Jurkat, Clone E6-1 (cell line): ENCODE measurements at places on chromosomes 5 and 9.
A peak's percentile ranks its signal among the peaks of the same experiment; 100 is the strongest.

- DNase-seq = no peak
Observed at GRCh38 chr5:57499262-57500050, 16.8 kb upstream of the ACTBL2 start.

GRCh38 chr9:93436218-93436617 is 15.3 kb upstream of the FAM120A start:
- no peak for DNase-seq

GRCh38 chr5:43192558-43193180 is 644 bp downstream of the NIM1K start:
- DNase-seq = no peak

GRCh38 chr9:131808291-131808690 is 68.4 kb upstream of the RAPGEF1 start:
- no peak for DNase-seq

DNA sequence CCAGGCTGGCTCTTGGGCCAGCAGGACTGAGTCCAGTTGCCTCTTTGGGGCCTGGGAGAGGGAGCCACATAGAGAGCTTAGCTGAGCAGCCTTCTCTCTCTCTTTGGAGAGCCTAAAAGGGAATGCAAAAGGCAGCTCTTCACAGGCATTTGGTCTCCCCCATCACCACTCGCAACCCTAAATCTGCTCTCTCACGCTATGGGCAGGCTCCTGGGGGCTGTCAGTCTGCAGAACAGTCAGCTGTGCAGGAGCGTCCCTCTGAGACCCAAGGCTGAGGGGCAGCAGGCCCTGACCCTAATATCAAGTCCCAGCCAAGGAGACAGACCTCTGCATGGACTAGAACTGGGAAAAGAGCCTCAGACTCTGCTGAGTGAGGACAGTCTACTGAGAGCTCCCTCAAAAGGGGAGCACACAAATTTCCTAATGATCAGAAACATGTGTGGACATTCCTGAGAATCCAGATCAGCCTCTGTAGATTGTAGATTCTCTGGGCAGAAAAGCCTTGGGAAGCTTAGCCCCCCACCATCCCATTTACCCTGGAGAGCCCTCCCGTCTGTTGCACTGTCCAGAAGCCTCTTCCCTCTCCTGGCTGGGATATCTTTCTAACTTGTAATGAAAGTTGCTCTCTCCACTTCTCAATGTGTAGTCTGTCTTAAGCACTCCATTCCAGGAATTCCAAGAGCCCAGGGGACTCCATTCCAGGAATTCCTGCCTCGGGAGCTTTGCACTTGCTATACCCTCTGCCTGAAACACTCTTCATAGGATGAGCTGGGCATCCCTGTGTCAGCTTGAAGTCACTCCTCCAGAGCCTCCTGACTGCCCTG is 79.4 kb downstream of the FAM114A2 start:
- no peak for DNase-seq

DNA sequence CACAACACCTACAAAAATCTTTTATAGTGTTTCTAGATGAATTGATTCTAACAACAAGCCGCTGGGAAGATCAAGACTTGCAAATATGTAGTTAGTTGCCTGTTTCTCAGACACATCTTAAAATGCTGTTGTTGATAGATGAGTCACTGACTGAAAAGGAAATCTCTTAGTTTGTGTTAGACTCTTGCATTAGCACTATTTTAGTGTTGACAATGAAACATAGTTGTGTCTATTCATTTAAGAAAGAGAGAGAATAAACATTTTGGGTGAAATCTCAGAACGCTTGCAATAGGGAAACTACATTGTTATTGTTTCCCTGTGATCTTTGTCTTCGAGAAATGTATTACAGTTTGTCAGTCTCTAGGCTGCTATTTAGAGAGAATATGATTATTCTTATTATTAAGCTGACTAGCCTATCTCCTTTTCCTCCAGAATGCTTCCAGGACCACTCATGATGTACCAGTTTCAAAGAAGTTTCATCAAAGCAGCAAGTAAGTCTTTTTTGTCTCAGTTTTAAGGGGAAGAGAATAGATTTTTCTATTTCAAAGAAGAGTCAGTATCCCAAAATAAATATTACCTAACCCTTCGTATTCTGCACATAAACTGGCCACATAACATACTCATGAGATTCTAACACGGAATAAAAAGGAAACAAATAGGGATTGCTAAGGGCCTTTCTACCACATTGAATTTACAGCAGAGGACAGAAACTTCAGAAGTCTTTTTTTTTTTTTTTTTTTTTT is 285.6 kb downstream of the ARHGAP26 start:
- DNase-seq = no peak

GRCh38 chr9:87763286-87763685 is 37.4 kb downstream of the CTSL start:
- DNase-seq = no peak

DNA sequence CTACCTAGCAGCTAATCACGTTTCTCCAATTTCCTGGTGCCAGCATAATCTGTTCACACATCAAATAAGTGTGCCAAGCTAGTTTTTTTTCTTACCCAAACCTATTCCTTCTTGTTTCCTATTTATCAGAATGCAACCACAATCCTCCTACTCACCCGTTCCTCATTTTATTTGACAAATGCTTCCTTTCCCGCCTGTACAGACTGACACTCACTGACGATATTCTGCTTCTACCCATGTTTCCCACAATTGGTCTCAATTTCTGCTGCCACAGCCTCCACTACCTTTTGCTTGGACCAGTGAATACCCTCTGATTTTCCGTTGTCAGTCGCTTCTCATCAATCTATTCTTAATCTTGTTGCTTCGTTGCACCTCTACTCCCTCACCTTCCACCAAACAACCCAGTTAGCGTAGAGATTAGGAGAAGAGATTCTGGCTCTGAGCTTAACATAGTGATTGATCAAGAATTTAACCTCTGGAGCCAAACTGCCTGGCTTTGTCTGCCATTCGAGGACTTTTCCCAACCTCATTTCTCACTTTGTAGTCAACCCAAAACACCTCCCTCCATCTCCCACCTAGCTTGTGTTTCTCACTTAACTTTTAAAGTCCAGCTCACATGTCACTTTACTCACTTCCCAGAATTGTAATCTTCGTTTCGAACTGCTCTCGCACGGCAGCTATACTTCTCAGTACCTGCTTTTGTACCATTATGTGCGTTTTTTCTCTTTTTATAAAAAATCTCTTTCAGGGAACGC is 729 bp upstream of the TMEM38B start:
- no peak for DNase-seq

DNA sequence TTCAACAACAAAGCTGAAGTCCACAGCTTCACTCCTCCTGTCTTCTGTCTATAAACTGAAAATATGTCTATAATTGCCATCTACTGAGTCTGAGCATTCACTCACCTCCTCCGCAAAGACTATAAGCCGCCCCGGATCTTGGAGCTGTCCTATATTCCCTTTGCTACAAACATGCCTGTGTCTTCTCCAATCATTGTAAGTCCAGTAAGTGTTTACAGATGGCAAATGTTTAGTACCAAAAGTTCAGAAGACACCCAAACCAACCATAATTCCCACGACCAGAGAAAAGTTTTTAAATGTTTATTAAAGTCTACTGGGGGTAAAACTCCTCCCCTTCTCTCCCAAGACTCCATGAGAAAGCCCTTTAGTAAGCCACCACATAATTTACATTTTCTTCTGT is 80.9 kb downstream of the EBF1 start:
- DNase-seq = no peak

DNA sequence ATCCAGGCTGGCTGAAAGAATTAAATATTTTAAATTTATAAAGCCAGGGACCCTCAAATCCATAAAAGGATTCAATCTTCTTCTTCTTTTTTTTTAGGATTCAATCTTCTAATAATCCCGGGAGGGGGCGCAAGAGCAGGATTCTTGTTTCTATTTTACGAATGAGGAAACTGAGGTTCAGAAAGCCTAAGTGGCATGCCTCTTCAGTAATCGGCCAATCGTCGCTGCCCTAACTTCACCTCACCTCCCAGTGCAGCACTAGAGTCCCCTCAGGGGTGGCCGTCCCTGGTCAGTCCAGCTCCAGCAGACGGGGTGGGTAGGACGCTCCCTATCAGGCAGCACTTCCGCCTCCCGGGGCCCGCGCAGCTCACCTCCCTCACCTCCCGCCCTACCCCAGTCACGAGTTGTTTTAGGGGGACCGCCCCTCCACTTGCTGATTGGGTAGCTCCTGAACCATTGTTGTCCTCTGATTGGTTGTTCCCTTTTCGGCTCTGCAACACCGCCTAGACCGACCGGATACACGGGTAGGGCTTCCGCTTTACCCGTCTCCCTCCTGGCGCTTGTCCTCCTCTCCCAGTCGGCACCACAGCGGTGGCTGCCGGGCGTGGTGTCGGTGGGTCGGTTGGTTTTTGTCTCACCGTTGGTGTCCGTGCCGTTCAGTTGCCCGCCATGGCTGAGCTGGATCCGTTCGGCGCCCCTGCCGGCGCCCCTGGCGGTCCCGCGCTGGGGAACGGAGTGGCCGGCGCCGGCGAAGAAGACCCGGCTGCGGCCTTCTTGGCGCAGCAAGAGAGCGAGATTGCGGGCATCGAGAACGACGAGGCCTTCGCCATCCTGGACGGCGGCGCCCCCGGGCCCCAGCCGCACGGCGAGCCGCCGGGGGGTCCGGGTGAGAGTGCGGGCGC is at the start of gene CLTA:
Gene CLTA, plus strand, starts transcription at position 534 of the 902 bp plus-strand sequence. Its CDS starts 136 bp downstream, at position 670.
- DNase-seq = peak; percentile 99

- no peak for DNase-seq
Observed at GRCh38 chr5:32151198-32151597, 22.9 kb downstream of the GOLPH3 start.

- no peak for DNase-seq
Observed at GRCh38 chr9:5112646-5113045, 72.8 kb downstream of the INSL6 start.

- DNase-seq = no peak
Observed at GRCh38 chr5:106454050-106454449, 1216.7 kb downstream of the EFNA5 start.

DNA sequence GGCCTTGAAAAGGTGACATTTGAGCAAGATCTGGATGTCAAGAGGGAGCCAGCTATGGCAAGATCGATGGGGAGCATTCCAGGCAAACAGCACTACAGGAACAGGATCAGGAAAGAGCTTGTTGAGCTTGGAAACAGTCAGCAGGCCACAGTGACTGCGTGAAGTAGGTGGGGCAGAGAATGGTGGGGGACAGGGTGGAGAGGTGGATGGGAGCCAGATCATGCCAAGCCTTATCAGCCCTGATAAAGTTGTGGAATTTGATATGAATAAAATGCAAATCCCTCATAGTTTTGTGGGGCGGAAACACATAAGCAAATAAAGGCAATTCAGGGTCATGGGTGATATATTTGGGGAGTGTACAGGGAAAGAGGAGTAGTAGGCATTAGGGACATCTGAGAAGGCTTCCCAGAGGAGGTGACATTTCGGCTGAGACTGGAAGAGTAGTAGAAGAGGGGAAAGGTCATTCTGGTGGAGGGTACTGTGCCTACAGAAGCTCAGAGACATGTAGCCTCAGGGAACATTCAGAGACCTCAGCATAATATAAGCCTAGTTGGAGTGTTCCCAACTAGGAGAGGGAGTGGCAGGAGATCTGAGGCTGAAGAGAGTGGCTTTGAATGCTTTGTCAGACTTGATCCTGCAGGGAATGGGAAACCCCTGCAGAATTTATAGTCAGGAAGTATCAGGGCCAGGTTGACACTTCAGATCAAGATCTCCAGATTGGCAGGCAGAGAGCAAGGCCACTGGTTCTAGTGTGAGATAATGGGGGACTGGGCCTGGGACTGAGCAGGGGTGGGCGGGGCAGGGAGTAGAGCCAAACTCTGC is 9.7 kb upstream of the CYSTM1 start:
- no peak for DNase-seq

DNA sequence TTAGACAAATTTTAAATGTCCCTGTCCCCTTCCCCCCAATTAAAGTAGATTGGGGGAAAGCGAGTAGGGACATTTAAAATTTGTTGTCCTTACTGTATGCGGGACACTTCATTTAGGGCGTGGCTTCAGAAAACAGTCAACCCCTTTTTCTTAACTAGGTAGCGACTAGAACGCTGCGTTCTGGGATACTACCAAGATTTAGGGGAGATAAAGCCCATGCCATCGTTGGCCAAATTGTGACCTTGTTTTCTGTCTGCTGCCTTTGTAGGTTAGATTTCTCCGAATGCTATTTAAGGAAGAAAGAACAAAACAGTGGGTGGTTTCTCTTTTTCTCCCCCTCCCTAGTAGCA is 1.2 kb downstream of the CKS2 start:
- DNase-seq = no peak

DNA sequence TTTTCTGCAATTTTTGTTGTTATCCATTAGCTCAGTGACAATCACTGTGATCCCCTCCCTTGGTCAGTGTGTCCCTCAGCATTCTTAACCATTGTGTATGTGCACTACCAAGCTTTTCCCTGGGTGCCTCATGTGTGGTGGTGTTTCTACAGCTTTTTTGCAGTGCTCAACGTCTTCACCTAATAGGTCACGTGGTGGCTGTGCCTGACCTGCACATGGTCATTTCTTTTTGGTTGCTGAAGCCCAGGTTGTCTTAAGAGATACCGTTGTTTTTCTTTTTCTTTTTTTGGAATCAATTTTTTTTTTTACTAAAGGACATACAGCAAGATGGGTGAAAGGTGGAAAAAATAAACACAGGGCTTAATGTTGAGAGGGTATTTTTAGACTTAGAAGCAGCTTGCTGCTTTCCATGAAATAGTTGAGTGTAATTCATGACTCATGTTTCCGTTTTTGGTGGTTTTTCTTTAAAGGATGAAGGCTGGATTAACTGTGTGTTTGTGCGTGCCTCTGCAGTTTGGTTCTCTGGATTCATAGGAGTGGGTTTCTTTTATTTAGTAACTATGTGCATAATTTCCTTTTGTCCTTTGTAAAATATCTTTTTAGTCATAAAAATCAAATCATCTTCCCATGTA is 22.2 kb downstream of the SH3GL2 start:
- DNase-seq = no peak
